ENCODE measurements at places on chromosomes 5 and 9.

DNA sequence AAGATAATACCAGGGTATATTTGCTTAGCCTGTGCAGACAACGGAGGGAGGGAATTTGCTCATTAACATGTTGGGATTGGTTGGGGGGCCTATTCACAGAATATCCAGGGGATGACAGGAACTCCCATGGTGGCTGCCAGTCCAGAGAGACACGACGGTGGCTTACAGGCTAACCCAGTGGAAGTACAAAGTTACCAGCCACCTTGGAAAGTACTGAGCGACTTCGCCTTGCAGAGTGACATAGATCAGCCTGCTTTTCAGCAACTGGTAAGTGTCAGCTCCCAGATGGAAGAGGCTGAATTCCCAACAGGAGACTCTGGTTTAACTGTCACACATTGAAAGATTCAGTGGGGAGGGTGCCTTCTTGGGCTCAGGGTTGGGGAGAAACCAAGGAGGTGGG, 7.9 kb downstream of the ISL1 start:
- DNase-seq, result no peak

GRCh38 chr5:158133369-158133768, 274.4 kb upstream of the CLINT1 start:
- no peak for DNase-seq

DNA sequence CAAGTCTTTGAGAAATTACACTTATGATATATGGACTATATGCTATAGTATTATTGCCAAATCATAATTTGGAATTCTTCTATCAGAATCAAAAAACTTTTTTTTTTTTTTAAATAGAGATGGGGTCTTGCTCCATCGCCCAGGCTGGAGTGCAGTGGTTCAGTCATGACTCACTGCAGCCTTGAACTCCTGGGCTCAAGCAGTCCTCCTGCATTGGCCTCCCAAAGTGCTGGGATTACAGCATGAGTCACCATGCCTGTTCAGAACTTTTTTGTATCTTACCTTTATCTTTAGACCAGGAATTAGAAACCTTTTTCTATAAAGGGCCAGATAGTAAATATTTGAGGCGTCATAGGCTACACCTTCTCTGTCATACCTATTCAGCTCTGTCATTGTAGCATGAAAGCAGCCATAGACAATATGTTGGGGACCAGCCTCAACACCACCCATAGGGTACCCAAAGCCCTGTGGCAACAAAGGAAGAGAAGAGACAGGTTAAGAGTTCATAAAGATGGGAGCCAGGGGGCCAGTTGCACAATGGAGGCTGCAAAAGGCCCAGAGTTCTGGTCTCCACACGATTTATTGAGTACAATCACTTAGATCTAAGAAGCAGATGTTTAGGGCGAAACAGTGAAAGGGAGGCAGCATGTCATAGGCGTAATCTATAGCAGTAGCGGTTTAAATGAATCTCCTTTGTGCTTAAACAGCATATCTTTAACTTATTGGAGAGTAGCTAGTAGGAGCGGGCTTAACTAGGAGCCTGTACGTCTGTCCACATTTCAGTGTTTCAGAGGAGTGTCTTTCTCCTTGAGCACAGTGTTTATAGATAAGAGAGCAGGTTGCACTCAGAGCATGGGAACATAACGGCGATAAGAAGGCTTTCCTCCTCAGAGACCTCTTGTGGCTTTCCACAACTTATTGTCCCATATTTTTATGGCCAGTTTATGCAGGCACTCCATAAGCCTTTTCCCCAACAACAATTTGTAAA, 12.5 kb downstream of the ECM2 start:
- DNase-seq, result no peak

DNA sequence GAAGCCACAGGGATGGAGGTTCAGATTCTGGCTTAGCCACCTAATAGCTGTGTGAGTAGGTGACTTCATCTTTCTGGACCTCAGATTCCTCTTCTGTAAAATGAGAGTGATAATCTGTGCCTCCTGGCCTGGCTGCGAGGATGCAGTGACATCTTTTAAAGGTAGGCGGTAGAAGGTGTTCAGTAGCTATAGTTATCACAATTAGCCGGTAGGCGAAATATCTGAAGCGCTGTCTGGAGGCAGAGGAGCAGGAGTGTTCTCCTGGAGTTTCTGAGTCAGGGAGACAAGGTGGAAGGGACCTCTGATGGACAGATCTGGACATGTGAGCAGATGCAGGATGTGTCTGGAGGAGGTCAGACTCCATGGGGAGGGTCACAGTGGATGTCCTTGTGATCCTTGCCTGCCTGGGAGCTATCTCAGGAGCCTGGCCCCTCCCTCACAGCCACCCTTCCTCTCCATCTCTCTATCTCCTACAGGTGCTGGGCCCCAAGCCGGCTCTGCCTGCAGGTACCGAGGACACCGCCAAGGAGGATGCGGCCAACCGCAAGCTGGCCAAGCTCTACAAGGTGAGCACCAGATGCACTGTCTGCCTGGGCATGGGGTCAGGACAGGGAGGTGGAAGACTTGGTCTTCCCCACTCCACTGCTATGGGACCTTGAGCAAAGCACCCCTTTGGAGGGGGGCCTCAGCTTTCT, 45.6 kb downstream of the GSN start:
- DNase-seq, result no peak

DNA sequence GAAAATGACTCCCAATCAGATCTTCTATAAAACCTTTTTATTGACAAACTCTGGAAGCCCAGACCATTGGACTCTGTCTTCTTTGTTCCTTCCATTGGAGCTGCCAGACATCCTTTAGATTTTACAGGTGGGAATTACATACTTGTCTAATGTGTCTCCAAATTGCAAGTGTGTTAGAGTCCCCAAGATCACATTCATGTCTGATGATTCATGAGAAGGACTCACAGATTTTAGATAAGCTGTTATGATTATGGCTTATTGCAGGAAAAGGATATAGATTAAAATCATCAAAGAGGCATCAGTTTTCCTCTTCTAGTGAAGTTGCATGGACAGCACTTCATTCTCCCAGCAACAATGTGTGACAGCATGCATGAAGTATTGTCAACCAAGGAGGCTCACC, 70.4 kb downstream of the MUSK start:
- no peak for DNase-seq

GRCh38 chr9:114638404-114638803, 19.2 kb downstream of the TEX53 start:
- no peak for DNase-seq

DNA sequence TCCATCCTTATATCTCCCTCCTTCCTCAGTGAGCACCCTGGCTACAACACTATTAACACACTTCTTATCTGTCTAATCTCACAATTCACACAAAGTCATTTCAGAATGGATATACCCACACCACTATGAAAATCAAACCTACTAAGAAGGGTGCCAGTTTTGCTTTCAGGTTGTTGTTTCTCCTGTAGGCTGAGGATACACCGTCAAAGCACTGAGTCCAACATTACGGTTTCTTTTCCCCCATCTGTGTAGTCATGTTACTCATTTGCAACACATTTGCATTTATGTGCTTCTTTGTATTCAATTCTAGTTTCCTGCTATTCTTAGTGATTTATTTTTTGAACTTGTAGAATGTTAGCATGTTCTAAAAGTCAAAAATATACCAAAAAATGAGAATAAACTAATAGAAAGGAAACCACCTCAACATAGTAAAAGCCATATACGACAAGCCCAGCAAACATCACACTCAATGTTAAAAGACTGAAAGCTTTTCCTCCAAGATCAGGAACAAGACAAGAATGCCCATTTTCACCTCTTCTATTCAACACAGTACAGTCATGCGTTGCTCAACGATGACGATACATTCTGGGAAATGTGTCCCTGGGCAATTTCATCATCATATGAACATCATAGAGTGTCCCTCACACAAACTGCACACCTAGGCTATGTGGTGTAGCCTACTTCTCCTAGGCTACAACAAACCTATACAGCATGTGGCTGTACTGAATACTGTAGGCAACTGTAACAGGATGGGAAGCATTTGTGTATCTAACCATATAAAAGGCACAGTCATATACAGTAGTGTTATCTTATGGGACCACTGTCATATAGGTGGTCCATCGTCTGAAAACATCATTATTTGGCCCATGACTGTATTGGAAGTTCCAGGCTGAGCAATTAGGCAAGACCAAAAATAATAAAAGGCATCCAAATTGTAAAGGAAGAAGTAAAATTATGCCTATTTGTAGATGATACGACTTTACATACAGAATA, 6.3 kb downstream of the ROR2 start:
- DNase-seq, result no peak

DNA sequence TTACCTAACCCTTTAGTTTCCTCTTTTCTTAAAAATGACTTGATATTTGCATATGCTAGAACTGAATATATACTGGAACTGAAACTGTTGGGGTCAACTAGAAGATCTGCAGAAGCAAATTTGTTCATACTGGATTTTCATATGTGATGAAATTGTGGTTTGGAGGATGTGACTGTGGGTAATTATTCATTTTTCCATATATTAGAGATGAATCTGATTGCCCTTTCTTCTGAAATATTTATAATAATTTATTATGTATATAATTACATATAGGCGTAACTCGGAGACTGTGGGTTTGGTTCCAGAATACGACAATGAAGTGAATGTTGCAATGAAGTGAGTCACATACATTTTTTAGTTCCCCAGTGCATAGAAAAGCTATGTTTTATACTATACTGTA, 149.1 kb downstream of the ATP10B start:
- no peak for DNase-seq

GRCh38 chr5:121031491-121031890, 567.4 kb downstream of the PRR16 start:
- no peak for DNase-seq

- DNase-seq, result no peak
These were observed 316.7 kb upstream of the TLE4 start for GRCh38 chr9:79254900-79255650.

GRCh38 chr5:138772986-138773594, 19.9 kb downstream of the CTNNA1 start:
- no peak for DNase-seq

DNA sequence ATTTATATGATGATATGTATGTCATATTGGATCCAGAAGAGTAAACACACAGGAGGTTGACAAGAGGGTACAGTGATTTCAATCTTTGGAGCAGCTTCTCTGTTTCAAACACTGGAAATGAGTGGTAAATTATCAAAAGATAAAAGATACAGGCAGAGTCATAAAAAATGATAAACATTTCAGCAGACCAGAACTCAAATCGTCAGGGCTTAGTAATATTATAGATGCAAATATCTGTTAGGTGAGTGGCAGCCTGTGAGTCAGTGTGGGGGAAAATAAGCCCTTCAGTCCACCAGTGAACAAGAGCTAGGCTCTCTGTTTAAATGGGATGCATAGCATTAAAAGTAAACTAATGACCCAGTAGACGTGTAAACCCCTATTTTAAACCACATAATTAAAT, 1378.1 kb downstream of the EFNA5 start:
- DNase-seq, result no peak

- no peak for DNase-seq
These were observed 32.1 kb upstream of the MSANTD3 start for GRCh38 chr9:100394816-100395215.
